ENCODE measurements at places on chromosomes 16 and 17.
A peak's percentile ranks its signal among the peaks of the same experiment; 100 is the strongest.

DNA sequence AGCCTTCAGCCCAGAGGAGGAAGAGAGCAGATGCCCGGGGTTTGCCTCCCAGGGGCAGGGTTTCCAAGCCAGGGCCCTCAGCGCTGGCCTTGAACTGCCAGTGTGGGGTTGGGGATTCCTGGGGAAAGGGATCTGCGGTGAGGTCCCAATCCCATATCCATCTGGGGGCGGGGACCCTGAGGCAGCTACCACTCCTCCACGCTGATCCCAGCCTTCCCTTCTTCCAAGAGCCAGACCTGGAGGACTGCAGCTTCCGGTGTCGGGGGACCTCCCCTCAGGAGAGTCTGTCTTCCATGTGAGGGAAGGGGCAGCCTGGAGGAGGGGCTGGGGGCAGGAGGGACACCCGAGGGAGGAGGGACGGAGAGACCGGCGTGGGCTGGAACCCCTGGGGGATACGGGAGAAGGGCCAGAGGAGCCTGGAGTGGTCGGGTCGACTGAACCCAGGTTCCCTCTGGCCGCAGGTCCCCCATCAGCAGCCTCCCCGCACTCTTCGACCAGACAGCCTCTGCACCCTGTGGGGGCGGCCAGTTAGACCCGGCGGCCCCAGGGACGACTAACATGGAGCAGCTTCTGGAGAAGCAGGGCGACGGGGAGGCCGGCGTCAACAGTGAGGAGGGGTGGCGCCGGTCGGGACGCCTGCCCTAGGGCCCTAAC lies 10.7 kb upstream of the CISD3 start:
- DNase-seq, result no peak

GRCh38 chr16:24896439-24896838 lies 50.7 kb downstream of the SLC5A11 start:
- DNase-seq, result no peak

GRCh38 chr16:26863931-26864330 lies 202.8 kb upstream of the C16orf82 start:
- no peak for DNase-seq

DNA sequence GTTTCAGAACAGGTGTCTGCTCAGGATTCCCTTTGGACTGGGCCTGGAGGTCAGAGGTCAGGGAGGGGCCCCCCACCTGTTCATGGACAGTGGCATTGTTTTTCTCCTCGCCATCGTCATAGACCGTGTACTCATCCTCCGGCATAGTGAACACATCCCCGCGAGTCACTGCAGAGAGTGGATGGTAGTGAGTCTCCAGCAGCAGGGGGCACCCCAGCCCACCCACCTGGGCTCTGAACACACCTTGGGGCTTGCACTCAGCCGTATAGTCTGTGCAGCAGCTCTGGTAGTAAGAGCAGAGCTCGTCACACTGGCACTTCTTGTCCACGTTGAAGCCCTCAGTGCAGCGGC lies 448 bp downstream of the VTN start:
- no peak for DNase-seq

GRCh38 chr16:20114356-20114755 lies 40.7 kb upstream of the GPR139 start:
- no peak for DNase-seq

DNA sequence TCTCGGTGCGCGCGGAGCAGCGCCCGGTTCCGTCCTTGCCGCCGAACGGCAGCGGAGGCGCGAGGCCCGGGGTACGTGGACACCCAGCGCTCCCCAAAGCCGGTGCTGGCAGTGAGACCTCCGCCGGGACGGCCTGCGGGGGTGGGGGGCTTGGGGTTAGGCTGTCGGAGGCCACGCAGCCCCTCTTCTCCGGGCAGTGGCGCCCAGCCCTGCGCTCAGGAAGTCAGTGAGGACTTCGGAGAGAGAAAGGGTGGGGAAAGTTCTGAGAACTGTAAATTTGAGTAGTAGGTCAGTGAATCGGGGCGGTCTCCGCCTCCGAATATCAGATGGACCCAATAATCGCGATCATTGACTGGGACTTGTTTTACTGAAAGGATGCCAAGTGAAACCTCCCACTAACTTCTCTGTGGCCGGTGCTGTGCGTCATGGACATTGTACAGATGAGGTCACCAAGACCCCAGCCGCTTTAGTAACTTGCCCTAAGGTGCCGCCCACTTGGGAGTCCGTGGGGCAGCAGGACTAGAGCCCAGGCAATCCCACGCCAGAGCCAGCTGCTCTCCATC lies 468 bp downstream of the IL4R start:
- DNase-seq, result peak; percentile 51

- DNase-seq, result no peak
Observed at GRCh38 chr17:60164697-60165096, 14.9 kb downstream of the CA4 start.

- no peak for DNase-seq
Observed at GRCh38 chr16:84040823-84041820, 1.5 kb downstream of the SLC38A8 start.

DNA sequence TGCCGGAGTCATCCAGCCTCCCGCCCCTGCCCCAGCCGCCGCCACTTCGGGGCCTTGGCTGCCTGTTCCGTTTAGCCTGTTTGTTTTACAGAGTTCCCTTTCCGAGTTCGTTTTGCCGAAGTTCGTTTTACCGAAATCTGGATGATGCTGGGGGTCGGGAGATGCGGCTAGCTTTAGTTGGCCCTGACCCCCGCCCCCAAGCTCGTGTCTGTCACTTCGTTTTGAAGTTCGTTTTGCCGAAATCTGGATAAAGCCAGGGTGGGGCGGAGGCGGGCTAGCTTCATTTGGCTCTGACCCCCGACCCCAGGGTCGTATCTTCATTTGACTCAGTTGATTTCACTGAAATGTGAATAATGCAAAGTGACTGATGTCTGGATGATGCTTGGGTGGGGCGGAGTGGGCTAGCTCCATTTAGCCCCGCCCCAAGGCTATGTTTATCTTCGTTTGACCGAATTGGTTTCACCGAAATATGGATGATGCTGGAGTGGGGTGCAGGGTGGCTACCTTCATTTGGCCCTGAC lies 591 bp downstream of the PSMD7 start:
- no peak for DNase-seq

DNA sequence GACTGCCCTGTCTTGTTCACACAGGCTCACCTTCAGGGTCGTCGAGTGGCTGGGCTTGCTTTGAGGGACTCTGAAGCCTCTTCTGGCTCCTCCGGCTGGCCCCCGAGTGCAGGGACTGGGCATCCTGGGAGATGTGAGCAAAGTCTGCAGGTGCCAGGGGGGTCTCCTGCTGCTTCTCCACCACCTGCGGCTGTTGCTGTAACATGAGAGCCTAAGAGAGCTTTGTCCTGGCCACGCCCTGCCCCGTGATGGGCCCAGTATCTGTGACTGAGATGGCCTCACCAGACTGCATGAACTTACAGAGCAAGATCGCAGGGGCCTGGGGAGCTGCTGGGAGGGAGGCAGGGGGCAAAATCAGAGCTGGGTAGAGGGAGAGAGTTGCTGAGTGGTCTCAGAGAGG lies 12.5 kb downstream of the ERN2 start:
- DNase-seq, result no peak

DNA sequence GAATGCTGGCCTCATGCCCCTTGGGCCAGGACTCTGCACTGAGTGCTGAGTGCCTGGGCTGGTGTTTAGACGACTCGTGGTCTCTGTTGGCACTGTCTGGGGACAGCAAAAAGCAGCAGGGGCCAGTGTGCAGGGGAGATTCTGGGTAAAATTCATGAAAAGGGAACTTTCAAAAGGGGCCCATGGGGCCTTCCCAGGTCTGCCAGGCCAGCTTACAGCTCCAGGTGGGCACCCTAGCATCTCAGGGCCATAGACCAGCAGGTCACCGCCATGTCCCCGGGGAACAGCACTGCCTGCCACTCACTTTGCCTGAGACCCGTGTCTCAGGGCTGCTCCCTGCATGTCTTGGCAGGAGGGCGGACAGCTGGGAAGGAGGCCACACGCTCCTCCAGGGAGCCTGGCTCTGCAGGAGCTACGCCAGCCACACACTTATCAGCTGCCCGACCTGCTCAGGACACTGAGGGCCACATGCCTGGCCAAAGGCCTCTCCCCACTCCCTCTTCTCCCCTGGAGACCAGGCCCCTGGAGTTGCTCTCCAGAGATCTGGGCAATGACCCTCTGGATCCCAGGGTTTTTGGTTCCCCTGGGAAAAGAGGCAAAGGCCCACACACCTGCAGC lies 8.8 kb upstream of the FASN start:
- DNase-seq, result no peak

DNA sequence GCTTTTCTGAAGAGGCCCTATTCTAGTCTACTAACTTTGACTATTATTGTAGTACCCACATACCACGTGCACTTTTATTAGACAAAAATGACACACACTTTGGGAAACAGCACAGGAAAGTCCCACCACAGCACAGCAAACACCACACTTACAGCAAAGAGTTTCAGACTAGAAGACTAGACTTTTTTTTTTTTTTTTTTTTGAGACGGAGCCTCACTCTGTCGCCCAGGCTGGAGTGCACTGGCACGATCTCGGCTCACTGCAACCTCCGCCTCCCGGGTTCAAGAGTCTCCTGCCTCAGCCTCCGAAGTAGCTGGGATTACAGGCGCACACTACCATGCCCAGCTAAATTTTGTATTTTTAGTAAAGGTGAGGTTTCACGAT lies 20.1 kb downstream of the YWHAE start:
- DNase-seq, result no peak

- DNase-seq, result no peak
Observed at GRCh38 chr16:81435103-81435502, 9.5 kb upstream of the CMIP start.

DNA sequence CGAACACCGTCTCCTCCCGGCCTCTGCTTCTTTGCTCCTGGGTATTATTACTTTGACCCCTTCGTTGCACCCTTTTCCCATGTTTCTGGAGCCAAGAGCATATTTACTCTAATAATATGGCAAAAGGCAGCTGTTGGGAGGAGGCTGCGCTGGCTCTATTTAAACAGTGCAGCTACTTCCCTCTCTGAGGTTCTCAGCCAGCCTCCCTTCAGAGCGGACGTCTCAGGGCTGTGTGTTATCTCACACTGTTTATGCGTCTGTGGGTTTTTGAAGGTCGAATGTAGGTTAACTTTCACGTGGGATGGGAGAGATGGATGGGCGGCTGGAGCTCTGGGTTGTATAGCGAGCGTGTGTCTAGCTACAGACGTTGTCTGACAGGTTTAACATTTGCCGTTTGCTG lies 45.3 kb downstream of the COX4I1 start:
- DNase-seq, result no peak

DNA sequence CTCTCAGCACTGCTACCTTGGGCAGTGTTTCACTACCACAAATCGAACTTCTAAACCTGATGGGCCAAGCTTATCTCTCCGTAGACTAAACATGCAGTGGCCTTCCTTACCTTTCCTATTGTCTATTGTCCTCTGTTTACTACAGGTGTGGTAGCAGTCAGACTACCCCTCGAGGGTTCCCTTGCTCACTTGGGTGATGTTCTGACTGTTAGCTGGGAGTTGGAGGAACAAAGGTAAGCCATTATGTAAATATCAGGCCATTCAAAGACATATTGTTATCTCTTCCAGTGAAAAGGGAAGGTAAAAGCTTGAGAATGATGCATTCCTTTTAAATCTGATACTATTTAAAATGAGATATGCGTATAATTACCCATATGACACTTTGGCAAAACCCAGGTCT lies 828.3 kb upstream of the EEF2KMT start:
- no peak for DNase-seq

GRCh38 chr17:31152271-31152670 lies 57.5 kb downstream of the NF1 start:
- no peak for DNase-seq

DNA sequence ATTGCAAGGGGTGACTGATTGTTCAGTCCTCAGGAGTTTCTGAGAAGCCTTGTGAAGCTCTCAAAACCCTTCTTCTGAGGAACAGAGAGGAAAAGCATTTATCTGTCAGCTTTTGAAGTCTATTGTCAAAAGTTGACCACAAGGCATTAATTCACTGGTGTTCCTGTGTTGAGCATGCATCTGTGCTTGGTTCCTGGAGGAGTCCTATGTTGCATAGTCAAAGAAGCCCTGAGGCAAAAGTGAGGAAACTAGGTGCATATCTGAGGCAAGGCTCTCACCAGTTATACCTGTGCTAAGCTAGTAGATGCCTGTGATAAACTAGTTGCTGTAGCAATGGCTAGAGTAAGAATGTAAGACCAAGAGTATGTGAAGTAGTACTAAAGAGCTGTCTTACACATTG lies 1.8 kb upstream of the HEATR6 start:
- no peak for DNase-seq

DNA sequence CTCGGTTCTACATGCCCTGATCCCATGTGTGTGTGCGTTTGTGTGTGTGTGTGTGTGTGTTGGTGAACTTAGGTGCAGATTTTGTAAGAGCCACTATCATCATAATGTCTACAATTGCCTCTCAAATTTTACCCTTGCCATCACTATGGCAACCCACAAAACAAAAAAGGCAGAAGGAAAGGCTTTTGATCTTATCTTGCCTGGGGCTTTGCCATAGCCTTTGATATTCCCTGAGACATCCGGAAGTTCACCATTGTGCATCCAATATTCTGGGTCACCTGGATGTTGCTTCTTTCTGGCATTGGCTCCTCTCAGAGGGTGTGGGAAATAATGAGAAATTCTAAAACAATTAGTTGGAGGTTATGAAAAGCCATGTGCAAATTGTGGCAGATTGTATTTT lies 114.7 kb downstream of the HAPSTR1 start:
- no peak for DNase-seq

DNA sequence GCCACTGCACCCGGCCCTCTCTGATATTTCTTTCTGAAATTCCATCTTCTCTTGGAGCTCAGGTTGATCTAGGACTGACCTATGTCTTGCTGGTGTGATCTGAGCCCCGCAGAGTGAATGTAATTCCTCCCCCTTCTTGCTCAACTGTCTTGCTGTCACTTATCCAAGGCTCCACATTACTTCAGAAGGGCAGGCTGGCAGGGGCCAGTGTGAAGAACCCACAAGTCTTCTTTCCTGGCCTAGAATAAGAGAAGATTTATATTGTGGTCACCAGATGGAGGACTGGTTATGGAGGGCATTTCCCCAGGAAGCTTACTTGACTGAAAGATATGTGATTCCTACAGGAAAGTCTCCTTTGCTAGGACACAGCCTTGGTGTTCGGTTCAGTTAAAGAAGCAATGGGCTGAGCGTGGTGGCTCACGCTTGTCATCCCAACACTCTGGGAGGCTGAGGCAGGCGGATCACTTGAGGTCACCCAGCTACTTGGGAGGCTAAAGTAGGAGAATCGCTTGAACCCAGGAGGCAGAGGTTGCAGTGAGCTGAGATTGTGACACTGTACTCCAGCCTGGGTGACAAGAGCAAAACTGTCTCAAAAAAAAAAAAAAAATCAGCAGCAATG lies 13.4 kb downstream of the ITGAL start:
- no peak for DNase-seq

DNA sequence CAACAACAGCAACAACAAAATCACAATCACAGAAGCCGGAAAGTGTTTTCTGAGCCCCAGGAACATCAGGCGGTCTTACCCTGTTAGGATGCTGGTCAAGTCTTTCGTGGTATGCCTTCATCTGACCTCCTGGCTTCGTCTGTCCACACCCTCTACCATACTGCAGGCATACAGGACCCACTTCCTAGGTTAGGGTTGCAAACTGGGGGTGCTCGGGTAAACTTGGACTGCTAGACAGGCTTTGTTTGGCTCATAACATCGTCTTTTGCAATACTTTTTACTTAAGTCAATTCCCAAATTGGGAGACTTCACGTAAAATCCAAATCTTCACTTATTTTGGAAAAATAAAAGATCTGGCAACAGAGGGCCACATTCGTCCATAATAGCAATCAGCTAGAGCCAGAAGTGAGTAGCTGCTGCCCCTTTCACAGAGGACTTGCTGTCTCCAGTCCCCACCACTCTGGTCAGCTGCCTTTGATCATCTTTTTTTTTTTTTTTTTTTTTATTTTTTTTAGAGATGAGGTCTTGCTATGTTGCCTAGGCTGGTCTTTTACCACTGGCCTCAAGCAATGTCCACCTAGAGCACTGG lies 30.0 kb downstream of the CHD9 start:
- DNase-seq, result peak; percentile 26

GRCh38 chr17:40547079-40547784 lies 18.0 kb downstream of the CCR7 start:
- no peak for DNase-seq
